ENCODE measurements at places on chromosomes 6 and 20.

- peak; percentile 50 for DNase-seq
Measured at GRCh38 chr20:2335096-2335870, 39.5 kb downstream of the TGM3 start.

- DNase-seq = peak; percentile 86
Measured at GRCh38 chr6:26272171-26272637, 92.8 kb upstream of the BTN3A2 start.

DNA sequence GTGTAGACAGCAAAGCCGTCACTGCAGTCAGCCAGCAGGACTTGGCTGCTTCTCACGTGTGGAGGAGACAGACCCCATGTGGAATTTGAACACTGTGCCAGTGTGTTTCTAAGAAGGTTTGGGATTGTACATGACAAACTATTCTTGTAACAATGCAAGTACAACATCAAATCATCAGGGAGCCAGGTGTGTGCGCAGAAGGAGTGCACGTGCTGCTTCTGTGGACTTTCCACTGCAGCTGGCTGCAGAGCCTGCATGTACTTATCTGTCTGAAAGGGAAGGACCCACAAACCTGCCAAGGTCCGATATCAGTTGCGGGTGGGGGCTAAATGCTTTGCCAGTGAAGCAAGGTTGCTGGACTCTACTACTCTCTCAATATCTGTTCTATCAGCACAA, 211.6 kb downstream of the WDR27 start:
- no peak for DNase-seq

DNA sequence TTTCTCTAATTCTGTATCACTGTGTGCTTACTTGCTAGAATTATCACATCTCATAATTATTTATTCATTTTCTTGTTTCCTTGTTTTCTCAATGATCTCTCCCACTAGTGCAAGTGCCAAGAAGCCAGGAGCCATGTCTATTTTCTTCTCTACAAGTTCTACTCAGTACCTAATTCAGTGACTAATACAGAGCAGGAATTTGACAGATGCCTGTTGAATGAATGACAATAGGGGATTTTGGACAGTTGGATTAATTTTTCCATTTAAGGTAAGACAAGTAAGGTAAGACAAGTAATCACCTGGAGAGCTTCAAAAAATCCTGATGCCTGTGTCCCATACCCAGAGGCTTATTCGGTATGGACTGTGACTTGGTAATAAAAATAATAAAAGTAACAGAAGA, 81.0 kb downstream of the EDN1 start:
- no peak for DNase-seq

GRCh38 chr6:156254240-156254639, 522.9 kb upstream of the ARID1B start:
- DNase-seq = no peak

GRCh38 chr20:8303651-8304050, 171.6 kb downstream of the PLCB1 start:
- DNase-seq = no peak

DNA sequence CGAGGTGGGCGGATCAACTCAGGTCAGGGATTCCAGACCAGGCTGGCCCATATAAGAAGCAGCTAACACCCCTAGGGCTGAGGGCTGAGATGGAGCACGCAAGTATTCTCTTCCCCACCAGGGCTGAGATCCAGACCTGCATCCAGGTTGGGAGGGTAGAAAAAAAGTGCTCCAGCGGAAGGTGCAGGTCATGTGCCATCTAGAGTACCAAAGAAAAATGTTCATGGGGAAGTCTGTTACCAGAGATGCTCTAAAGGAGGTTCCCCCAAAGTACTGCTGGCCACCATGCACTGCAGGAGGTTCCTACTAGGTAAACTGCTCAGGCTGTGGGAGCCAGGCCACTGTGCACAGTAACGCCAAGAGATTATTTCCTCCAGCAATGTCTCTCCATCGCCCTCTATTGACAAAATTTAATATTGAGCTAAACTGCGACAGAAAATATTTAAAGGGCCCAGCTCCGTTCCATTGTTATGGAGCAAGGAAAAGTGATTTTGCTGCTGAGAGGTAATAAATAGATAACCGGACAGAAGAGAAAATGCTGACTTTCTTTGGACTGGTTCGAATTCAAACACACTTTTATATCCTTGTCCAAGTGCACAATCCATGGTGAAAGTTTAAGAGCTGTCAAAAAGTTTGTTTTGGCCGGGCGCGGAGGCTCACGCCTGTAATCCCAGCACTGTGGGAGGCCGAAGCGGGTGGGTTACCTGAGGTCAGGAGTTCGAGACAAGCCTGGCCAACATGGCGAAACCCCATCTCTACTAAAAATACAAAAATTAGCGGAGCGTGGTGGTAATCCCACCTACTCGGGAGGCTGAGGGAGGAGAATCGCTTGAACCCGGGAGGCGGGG, 159.9 kb downstream of the OR2B2 start:
- DNase-seq = no peak

DNA sequence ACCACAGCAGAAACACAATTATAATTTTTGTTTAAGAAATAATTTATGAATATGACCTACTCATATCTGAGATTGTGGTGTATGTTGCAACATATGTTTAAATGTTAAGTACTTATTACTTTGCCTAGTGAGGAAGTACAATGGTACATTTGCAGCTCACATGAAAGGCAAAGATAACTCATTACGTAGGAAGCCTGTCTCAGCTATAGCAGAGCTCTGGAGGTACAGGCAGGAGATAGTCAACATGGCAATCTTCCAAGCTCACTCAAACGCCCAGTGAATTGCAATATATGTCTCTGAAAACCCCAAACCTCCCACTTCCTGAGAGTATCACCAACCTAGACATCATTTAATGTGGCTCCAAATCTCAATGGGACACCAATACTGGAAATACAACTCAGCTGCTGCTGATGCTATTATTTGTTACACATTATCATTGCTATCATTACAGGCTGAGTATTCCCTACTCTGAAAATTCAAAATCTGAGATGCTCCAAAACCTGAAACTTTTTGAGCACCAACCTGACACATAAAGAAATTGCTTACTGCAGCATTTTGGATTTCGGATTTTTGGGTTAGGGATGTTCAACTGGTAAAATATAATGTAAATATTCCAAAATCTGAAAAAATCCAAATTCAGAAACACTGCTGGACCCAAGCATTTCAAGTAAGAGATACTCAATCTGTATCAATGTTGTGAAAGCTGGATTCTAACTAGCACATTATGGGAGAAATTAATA, 25.1 kb upstream of the GSTA4 start:
- DNase-seq = no peak

GRCh38 chr20:21315138-21315537, 12.0 kb downstream of the XRN2 start:
- DNase-seq = no peak

DNA sequence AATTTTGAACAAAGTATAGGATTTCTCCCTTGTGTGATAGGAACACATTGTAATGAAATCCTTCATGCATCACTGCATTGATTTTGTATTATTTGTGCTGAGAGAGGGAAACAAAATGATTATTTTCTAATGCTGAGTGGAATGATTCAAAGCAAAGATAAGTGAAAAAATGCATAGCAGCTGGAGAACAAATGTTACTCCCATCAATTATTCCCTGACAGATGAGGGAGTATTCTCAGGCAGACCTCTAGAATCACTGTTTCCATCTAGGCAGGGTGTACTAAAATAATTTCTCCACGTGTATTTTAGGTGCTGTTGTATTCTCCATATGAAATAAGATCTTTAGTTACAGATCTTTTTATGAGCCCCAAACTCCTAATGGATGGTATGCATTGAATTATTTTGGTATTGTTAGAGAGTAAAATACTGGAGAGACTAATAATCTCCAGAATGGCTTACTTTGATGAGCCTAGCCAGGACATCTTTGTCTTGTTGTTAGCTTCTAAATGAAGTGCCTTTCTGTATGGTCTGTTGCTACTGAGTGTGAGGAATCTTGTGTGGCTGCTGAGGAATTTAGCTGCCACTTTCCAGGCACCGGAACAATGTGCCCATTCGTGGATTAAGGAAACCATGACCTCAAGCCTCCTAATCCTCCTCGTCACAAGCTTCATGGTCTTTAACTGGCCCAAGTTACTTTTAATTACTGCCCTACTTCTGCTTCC, 39.6 kb downstream of the RNF217 start:
- DNase-seq = no peak

- peak; percentile 84 for DNase-seq
Measured at GRCh38 chr6:166553563-166554271, 32.8 kb downstream of the RAMACL start.

- DNase-seq = no peak
Measured at GRCh38 chr6:84696166-84696565, 68.2 kb downstream of the TBX18 start.

GRCh38 chr6:150631283-150631983, 31.7 kb downstream of the PLEKHG1 start:
- DNase-seq = no peak

- no peak for DNase-seq
Measured at GRCh38 chr6:39430871-39431523, 108.5 kb upstream of the KCNK16 start.

DNA sequence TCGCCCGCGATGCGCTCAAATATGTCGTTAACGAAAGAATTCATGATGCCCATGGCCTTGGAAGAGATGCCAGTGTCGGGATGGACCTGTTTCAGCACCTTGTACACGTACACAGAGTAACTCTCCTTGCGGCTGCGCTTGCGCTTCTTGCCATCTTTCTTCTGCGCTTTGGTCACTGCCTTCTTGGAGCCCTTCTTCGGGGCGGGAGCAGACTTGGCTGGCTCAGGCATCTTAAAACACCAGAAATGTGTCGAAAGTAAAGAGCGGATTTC, 36.4 kb downstream of the HFE start:
- peak; percentile 94 for DNase-seq

GRCh38 chr6:5832668-5833067, 174.1 kb downstream of the NRN1 start:
- no peak for DNase-seq

DNA sequence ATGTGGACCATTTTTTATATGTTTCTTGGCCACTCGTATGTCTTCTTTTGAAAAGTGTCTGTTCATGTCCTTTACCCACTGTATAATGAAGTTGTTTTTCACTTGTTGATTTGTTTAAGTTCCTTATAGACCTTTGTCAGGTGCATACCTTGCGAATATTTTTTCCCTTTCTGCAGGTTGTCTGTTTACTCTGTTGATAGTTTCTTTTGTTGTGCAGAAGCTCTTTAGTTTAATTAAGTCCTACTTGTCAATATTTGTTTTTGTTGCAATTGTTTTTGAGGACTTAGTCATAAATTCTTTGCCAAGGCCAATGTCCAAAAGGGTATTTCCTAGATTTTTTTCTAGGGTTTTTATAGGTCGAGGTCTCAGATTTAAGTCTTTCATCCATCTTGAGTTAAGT, 66.2 kb downstream of the UNC5CL start:
- DNase-seq = no peak

DNA sequence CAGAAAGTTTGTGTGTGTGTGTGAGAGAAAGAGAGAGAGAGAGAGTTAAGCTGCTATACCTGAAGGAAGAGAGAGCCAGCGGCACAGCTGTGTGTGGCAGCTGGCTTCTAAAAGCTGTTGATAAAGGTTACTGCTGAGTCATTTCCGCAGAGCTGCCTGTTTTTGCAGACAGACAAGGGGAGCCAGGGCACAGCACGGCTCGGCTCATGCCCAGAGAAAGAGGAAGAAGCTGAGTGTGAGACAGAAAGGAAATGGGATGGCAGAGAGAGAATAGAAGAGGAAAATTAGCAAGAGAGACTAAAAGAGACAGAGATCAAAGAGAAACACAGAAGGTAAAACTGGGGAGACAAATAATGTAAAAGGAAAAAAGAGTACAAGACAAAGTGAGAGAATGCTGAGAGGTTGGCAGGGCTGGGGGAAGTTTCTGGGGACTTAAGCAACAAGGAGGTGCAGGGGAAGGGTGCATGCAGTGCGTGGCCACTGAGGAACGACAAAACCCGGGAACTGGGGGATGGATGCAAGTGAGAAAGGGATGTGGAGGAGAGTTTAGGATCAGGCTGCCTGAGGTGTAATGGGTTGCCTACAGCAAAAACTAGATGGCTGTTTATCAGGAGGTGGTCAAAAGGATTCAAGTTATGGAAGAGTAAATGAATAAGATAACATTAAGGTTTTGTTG, 22.7 kb downstream of the HLA-A start:
- DNase-seq = peak; percentile 92

DNA sequence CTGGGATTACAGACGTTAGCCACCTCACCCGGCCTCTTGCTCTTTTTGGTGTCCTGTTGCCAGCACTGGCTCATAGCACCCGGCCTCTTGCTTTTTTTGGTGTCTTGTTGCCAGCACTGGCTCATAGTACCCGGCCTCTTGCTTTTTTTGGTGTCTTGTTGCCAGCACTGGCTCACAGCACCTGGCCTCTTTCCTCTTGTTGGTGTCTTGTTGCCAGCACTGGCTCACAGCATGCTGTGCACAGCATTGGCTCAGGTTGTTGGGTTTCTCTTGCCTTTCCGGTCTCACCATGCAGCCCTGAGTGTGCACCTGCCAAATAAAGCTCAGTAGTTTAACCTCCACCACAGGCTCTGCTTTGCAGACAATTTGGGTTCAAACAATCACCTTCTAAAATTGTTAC, 208.2 kb downstream of the THBS2 start:
- DNase-seq = no peak

DNA sequence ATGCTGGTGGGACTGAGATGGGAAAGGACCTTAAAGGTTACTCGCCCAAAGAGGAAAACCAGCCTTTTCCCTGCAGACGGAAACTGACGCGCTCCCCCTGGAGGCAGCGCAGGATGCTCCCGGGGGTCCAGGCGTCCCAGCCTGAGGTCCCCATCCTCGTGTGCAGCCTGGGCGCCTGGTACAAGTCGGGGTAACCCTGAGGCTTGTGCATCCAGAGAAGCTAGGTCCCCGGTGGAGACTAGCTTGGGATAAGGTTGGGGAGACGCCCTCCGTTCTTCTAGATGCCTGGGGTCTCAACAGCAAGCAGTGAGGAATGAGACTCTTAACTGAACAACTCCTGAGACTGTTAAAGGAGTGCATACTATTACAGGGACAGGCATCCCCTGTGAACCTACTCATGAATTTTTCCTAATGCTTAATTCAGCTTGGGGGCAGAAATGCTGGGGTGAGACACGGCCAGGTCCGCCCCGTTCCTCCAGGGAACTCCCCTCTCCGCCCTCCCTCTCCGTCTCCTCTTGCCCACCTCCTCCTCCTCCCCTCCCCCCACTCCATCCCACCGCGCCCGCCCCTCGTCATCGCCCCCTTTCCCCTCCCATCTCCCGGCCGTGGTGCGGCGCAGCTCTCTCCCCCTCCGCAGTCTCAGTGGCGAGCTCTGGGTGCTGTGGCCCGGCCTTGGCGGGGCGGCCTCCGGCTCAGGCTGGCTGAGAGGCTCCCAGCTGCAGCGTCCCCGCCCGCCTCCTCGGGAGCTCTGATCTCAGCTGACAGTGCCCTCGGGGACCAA, at the start of gene PRSS35:
Gene PRSS35, plus strand, starts transcription at position 634 of the 781 bp plus-strand sequence. CDS start 10,908 bp downstream, outside the sequence.
- DNase-seq = peak; percentile 87

DNA sequence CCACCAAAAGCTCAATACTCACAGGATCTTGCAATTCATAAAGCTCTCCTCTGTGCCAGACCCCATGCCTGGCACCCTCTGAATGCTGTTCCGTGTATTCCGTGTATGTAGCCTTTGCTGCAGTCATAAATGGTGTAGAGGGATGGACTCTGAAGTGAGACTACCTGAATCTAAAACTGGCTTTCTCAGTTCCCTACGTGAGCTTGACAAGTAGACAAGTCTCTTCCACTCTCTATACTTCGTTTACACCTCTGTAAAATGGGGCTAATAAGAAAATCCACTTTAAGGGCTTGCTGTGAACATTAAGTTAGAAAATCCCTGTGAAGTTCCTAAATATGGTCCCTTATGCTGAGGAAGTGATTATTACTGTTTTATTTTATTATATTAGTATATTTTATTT, 31.5 kb downstream of the PPP1R16B start:
- DNase-seq = no peak

All from posterior vena cava (tissue), 2 donors.